ENCODE measurements at places on chromosomes 7 and 10. TPM values are rescaled to one million over a fixed set of nuclear protein-coding genes. Genes with fewer than 3 reads are reported as not detected.

The MEOX2 gene
- 1.5 TPM for total RNA-seq

The ZNF800 gene
- 4.0 TPM for total RNA-seq

The CPXM2 gene
- total RNA-seq = 19.4 TPM

The DENND11 gene
- total RNA-seq = 13.7 TPM

The MEPCE gene
- 22.9 TPM for total RNA-seq

The IGF2BP3 gene
- total RNA-seq = 40.6 TPM

The LRIT1 gene
- total RNA-seq = not detected

The SFTPA2 gene
- total RNA-seq = not detected

The MYOZ1 gene
- total RNA-seq = not detected

All from smooth muscle cell of the coronary artery (primary cell).